ENCODE measurements at places on chromosomes 1 and 21. TPM values are rescaled to one million over a fixed set of nuclear protein-coding genes. Genes with fewer than 3 reads are reported as not detected.

DNA sequence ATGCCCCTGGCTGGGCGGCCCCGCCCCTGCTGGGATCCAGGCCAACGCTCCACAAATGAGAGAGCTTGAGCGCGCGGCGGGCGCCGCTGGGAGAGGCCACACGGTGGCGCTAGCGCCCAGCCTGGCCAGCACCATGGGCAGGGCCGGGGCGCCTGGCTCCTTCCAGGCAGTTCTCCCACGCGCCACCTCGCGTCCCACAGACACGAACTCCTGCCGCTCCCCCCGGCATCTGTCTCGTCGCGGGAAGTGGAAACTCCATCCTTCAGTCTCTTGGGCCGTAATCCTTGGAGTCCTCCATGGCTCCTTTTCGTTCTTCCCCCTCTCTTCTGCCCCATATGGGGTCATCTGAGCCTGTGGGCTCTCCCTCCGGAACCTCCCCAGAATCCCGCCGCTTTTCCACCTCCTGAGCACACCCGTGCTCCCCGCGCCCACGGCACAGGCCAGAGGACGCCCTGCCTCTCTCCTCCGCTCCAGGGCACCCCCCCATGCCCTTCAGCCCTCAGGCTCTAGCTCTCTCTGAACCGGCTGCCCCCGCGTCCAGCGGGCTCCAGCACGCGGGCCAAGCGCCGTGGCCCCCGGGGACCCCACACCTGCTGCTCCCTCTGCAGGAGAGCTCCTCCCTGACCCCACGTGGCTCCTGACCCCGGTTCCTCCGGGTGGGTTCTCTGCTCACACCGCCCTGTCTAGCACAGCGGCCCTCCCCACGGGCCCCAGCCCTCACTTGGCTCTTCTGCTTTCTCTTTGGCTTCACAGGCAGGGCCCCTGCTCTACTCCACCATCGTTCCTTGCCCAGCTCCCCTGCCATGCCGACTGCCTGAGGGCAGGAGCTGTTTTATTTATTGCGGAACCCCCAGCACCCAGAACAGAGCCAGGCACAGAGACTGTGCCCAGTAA, 31.9 kb upstream of the EDN2 start:
- H3K4me1 ChIP-seq = peaks cover 5% of the 10 kb centered on the region
- no peak overlapping the region for H3K27ac ChIP-seq
- DNase-seq = no peak
- H3K36me3 ChIP-seq = no peaks in the 10 kb centered on the region
- peaks cover 3% of the 10 kb centered on the region for H3K27me3 ChIP-seq

MNDA gene
- polyA plus RNA-seq = not detected

QSOX1 gene
- polyA plus RNA-seq = 57.6 TPM

GRCh38 chr1:43773821-43774220, 66.5 kb downstream of the ST3GAL3 start:
- peak overlapping the region; percentile 68 for H3K27ac ChIP-seq
- no peak overlapping the region for H3K4me3 ChIP-seq
- H3K27me3 ChIP-seq = no peaks in the 10 kb centered on the region
- DNase-seq = no peak
- peaks cover 15% of the 10 kb centered on the region for H3K4me1 ChIP-seq

AMY1C gene
- polyA plus RNA-seq = not detected

GRCh38 chr1:228938537-228938901, 203.2 kb downstream of the RHOU start:
- peaks cover 6% of the 10 kb centered on the region for H3K27me3 ChIP-seq
- no peaks in the 10 kb centered on the region for H3K4me1 ChIP-seq
- H3K4me3 ChIP-seq = no peak overlapping the region
- no peak for DNase-seq
- no peaks in the 10 kb centered on the region for H3K36me3 ChIP-seq

DNA sequence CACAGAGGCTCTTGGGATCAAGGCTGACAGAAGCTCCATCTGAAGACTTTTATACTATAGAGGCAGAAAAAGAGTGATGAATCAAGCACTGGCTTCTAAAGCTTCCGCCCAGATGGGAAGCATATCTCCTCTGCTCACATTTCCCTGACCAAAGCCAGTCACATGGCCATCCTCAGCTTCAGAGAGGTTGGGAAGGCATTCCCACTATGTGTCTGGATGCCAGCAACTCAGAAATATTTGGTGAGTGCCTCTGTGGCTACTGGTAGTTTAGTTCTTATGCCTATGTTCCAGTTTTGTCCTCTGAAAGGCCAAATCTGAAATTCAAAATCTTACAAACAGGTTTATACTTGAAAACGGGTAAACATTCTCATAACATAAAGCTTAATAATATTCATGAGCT, 9.9 kb upstream of the DISC1 start:
- H3K4me3 ChIP-seq = no peak overlapping the region
- no peak overlapping the region for H3K27ac ChIP-seq
- no peak for DNase-seq

SLC16A1 gene
- polyA plus RNA-seq = 242 TPM

PDIK1L gene
- 1.1 TPM for polyA plus RNA-seq

DNA sequence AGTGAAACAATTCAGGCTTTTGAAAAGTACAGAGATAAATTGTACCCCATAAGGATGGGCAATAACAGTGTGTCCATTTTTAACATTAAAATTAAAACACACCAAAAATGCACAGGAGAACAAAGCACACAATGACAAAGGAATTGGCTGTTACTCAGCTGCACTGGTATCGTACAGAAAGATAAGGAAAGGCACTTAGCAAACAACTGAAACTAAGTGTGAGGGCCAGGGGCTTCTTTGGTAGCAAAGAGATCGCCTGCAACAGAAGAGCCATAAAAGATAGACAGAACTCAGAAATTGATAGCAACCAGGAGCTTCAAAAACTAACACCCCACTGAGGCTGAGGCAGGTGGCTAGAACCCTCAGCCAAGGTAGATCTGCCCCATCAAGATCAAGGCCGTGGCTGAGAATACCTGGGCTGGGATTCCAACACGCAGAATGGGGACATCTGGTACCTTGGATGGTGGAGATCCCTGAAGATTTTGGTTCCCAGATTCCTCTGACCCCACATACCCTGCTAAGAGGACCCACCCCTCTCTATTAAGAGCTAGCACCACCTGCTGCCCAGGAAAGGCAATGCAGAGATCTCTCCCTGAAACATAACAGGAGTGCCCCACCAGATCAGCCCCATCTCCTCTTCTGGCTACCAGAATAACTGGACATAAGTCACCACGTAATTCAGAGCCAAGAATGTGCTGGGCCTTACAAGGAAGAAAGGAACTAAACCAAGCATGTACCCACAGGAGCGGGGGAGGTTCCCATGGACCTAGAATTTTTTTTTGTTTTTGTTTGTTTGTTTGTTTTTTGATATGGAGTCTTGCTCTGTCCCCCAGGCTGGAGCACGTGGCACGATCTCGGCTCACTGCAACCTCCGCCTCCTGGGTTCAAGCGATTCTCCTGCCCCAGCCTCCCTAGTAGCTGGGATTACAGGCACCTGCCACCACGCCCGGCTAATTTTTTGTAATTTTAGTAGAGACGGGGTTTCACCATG, 16.2 kb downstream of the PLEKHO1 start:
- H3K27me3 ChIP-seq = no peaks in the 10 kb centered on the region
- H3K4me1 ChIP-seq = peaks cover 16% of the 10 kb centered on the region
- H3K36me3 ChIP-seq = no peaks in the 10 kb centered on the region

- H3K36me3 ChIP-seq = peaks cover 22% of the 10 kb centered on the region
- DNase-seq = no peak
- no peak overlapping the region for H3K27ac ChIP-seq
- H3K4me3 ChIP-seq = no peak overlapping the region
- H3K27me3 ChIP-seq = no peaks in the 10 kb centered on the region
Measured at GRCh38 chr1:12016182-12016581, 3.1 kb upstream of the MIIP start.

TRAPPC3 gene
- polyA plus RNA-seq = 169 TPM

DNA sequence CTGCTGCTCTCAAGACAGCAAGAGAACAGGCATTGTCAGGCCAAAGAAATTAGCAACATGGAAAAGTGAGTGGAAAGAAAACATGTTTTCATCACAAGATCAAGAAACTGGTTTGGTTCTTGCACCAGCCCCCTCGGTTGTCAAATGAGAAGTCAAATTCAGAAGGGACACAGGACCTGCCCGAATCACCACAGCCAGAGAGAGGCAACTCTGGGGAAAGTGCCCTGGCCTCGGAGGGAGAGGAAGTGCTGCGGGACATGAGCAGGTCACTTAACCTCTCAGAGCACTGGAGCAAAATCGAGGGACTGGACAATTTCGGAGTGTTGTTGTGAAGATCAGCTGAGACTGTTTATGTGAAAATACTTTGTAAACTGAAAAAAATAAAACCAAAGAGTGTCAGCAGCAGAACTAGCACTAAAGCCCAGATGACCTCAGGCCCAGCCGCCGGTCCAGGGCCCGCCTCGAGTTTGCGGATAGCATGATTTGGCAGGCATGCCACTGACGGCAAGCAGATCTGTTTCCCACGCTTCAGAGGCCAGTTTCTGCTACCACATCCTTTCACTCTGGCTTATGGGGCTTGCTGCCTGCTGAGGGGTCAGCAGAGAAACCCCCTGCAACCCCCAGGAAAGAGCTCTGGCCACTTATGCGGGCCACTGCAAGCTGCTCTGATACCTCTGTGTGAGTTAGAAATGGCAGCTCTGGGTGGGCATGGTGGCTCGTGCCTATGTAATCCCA, 32.1 kb downstream of the CD247 start:
- H3K27me3 ChIP-seq = no peaks in the 10 kb centered on the region
- H3K4me1 ChIP-seq = no peaks in the 10 kb centered on the region
- H3K4me3 ChIP-seq = no peak overlapping the region
- no peaks in the 10 kb centered on the region for H3K36me3 ChIP-seq

DNA sequence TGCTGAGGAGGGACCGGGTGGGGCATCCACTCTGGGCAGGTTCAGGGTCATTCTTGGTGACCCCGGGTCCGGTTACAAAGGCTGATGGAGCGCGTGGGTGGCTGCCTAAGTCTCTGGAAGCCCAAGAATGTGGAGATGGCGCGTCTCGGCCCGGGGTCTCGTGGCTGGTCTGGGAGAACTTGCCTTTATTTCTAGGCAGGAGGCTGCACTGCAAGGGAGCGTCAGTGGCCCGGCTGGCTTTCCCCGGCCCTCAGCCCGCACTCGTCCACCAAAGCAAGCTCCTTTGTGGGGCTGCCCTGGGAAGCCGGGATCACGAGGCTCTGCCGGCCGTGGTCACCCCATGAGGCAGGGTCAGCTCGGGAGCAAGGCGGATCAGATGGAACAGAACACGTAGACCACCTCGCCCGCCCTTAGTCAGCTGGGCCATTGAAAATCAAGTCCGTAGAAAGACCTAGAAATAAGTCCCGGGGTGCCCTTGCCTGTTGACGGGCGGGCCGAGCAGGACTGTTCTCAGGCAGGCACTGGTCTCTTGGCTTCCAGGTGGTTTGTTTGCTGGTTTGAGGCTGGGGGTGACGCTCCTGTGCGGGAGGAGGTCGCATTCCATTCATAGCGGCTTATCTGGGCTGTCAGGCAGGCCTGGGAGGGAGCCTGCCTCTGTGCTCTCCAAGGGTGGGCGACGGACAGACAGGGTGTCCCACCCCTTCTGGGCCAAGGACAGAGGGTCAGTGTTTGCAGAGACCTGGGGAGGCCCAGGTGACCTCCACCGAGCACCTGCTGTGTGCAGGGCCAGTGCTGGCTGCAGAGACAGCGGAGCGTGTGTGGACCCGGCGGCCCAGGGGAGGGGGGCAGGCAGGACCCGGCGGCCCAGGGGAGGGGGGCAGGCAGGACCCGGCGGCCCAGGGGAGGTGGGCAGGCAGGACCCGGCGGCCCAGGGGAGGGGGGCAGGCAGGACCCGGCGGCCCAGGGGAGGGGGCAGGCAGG, 25.8 kb downstream of the COL18A1 start:
- peaks cover 16% of the 10 kb centered on the region for H3K4me1 ChIP-seq
- no peak overlapping the region for H3K27ac ChIP-seq
- no peaks in the 10 kb centered on the region for H3K27me3 ChIP-seq

DNA sequence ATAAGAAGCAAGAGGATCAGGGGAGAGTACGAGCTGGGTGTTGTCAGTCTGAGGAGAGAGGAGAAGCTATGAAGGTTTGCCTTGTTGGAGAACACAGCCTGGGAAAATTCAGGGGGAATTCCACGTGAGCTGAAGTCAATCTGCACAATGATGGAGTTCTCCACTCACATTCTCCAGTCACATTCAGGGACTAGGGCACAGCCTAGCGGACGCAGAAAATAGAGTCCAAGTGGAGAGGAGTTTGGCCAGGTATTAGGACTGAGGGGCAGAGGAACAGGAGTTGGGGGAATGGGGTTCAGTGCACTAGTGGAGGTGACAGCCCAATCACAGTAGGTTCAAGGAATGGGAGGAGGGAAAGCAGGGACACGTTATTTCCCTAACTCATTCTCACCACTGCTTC, 124.0 kb downstream of the KCNH1 start:
- no peak overlapping the region for H3K27ac ChIP-seq
- no peaks in the 10 kb centered on the region for H3K4me1 ChIP-seq
- no peaks in the 10 kb centered on the region for H3K36me3 ChIP-seq
- H3K27me3 ChIP-seq = no peaks in the 10 kb centered on the region
- no peak overlapping the region for H3K4me3 ChIP-seq
- DNase-seq = no peak

CFAP107 gene
- not detected for polyA plus RNA-seq

Measured in keratinocyte (primary cell).